GM06990 (cell line): ENCODE measurements at places on chromosomes 5 and 9.

DNA sequence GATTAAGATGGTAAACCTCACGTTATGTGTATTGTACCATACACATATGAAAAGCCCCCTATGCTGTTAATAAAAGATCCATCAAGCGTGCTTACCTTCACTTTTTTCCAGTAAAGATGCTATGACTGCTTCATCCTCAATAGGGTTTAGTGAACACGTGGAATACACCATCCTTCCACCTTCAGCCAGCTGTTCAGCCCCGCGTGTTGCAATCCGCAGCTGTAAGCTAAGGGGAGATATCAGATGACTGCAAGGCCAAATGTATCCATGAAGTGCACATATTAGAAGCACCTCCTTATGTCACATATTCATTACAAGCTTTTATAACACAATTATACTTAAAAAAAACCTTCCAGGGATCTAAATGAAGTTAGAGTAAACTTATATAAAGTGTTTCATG is 16.2 kb downstream of the NSUN2 start:
- DNase-seq = no peak

- no peak for DNase-seq
These were observed 14.1 kb upstream of the STRBP start for GRCh38 chr9:123282362-123283047.

- DNase-seq = no peak
These were observed 32.6 kb downstream of the CNTFR start for GRCh38 chr9:34556949-34557348.

DNA sequence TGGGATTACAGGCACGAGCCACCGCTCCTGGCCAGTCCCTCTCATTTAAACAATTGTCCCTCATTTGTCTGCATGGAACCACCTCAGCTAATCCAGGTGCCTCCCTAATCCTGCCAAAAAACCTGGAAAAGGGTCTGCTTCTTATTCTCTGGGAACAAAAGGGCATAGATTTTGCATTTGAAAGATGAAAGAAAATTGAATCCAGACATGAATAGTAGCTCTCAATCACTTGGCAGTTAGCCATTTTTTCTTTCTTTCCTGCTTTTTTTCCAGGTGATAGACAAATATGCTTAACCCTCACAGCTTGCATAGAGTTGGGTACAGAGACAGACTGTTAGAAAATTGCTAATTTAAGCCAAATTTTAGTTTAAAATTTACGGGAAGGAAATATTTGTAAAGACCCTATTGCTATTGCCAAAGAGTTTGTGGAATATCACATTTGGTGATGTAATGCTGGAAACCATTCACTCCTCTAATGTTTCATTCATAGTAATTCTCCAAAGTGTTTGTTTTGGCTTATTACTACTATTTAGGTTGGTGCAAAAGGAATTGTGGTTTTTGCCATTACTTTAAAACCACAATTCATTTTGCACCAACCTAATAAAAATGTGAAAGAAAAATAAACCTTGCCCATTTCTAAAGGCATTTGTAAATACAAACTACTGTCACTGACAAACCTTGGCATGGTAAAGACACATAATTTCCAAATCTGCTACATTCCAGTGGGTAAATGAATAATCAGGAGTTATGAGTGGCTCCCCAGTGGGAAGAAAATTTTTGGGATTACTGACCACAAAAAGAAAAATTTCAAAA is 80.5 kb upstream of the JAK2 start:
- DNase-seq = no peak

- DNase-seq = no peak
These were observed 446.0 kb downstream of the ISL1 start for GRCh38 chr5:51829230-51829629.

- DNase-seq = no peak
These were observed 227.8 kb upstream of the TBCA start for GRCh38 chr5:78003919-78004318.

DNA sequence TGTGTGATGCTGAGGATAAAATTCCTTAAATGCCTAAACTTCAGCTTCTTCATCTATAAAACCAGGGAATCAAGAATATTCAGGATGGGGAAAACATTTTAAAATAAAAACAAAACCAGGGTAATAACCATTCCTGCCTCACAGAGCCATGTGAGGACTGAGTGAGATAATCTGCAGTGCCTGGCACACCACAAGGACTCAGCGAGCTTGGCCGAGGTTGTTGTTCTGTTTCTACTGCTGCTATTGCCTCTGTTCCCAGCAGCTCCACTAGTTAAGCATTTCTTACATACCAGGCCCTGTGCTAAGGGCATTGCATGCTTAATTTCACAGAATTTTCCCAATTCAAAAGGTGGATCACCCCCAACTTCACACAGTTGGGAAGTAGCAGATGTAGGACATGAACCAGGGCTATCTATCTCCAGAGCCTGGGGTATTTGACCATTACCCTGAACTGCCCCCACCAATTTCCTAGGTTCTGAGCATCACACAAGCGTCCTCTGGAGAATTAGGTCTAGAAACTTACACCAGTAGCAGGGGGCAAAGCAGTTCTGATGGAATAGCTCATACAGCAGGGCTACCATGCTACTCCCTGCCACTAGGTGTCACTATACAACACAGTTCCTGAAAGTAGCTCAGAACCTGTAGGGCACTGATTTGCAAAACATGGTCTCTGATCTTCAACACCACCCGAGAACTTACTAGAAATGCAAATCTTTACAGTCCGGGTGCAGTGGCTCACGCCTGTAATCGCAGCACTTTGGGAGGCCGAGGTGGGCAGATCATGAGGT is 74.3 kb downstream of the LRSAM1 start:
- DNase-seq = no peak

DNA sequence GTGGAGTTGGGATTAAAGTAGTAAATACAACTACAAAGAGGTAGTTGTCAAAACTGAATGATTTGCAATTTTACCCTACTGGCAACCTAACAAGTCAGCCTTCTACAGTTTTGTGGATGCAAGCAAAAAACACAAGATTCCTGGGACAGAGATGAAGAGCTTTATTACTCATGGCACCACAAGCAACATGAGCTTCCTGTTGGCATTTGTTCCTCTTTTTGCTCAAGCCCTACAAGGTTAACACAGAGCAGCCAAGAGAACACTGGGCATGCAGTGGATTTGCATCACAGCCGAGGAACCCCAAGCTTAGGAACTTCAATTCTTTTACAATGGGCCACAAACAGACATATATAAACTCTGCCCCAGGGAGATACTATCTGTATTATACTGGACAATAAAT is 28.8 kb upstream of the DMAC1 start:
- DNase-seq = no peak

- DNase-seq = no peak
These were observed 57.4 kb downstream of the LHFPL2 start for GRCh38 chr5:78591138-78591612.

GRCh38 chr9:27431543-27432147 is 92.4 kb upstream of the IFNK start:
- DNase-seq = no peak

DNA sequence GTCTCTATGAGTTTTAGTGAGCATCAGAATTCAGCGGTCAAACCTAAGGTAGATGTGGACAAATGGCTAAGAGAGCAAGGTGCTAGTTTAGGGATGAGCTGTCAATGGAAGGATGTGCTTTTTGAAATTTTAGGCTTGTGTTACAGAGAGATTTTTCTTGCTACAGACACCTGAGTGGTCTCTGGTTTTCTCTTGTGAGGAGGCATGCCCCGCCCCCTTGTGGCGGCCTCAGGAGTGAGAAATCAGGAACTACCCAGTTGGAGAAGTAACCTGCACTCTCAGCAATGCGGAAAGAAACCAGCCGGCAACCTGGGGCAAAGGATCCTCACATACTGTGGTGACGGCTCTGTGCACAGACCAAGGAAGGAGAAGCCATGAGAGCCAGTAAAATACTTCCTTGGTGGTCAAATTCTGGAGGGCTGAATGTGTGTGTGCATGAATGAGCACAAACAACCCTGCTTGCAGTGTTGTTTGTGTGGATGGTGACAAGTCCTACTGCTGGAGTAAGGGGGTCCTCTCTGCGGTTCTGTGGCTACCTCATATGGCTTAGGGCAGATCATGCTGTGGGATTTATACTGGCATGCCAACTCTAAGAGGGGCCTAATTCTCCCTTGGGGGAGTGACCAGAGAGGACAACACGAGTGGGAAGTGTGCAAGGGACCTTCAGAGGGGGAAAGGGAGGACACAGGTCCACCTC is 16.7 kb upstream of the HSD17B4 start:
- DNase-seq = peak; percentile 36

DNA sequence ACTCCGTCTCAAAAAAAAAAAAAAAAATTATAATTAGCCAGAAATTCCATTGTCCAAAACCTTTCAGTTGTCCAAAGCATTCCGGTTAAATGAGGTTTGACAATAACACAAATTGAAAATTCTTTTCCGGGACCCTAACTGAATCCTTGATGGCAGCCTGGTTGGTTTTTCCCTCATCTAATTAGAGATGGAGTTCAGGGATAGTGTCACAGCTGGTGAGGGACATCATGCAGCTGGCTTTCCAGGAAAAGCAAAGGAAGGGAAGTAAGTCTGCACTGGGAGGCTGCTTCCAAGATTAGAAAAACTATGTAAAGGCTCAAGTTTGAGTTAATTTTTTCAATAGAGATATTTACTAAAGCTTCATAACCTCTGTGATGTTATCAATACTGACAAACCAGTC is 195.4 kb downstream of the ADAMTS12 start:
- DNase-seq = no peak

GRCh38 chr5:4191703-4192102 is 596.1 kb downstream of the IRX1 start:
- no peak for DNase-seq

DNA sequence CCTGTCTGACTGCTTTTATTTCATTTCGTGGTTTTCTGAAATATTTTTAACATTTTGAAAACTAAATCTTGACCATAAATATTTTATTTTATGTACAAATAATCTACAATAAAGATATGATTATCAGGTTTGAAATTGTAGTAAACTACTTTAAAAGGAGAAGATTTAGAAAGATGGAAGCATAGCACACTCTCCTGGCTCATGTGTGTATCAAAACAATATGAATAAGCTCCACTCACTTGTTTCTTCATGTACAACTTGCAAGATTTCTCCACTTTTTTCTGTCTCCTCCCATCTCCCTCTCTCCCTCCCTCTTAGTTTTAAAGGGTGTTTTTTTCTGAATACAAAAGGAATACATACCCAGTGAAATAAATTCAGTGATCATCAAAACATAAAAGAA is 15.4 kb upstream of the VPS13A start:
- DNase-seq = no peak

- DNase-seq = peak; percentile 82
These were observed 47.8 kb upstream of the PSD2 start for GRCh38 chr5:139747583-139748504.

- DNase-seq = peak; percentile 8
These were observed 332.4 kb upstream of the EFNA5 start for GRCh38 chr5:108003178-108003577.

- peak; percentile 71 for DNase-seq
These were observed 25.7 kb downstream of the ZMAT2 start for GRCh38 chr5:140725799-140726471.

GRCh38 chr5:171544913-171545765 is 125.7 kb downstream of the FGF18 start:
- no peak for DNase-seq

DNA sequence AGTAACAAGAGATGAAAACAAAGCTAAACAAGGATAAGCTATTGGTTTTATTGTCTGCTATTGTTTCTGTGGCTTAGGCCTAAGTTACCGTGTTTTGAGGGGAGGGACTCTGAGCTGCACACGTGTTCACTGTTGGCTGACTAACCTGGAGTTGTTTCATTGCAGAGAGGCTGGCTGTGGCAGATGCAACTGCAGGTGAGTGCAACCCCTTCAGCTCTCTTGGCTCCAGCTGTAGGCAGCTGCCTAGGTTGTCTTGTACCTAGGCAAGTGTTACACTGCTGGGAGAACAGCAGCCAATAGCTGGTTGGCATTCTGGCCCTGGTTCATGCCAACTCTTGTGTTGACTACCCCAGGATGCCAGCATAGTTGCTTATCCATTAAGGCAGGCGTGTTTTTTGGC is 17.6 kb upstream of the MATR3 start:
- DNase-seq = no peak

DNA sequence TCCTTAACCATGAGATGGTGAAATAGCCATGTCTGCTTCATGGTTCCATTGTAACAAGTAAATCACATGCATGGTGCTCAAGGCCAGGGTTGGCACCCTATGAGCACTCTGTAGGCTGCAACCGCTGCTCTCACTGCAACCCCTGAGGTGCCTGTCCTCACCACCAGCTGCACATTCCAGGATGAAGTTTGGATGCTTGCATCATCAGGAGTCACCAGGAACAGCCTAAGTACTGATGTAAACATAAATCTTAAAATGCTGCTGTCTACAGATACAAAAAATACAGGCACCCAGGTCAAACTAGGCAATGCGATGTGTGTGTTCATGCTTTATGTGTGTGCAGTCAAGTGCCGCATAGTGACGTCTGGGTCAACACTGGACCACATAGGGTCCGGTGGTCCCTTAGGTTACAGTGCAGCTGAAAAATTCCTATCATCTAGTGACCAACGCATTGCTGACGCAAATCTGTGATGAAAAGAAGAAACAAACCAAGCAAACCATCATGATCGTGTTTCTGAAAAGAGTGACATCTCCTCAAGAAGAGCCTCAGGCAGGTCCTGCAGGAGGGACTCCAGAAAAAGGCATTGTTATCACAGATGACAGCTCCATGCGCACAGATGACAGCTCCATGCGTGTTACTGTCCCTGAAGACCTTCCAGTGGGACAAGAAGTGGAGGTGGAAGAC is 234.8 kb downstream of the AUH start:
- no peak for DNase-seq

DNA sequence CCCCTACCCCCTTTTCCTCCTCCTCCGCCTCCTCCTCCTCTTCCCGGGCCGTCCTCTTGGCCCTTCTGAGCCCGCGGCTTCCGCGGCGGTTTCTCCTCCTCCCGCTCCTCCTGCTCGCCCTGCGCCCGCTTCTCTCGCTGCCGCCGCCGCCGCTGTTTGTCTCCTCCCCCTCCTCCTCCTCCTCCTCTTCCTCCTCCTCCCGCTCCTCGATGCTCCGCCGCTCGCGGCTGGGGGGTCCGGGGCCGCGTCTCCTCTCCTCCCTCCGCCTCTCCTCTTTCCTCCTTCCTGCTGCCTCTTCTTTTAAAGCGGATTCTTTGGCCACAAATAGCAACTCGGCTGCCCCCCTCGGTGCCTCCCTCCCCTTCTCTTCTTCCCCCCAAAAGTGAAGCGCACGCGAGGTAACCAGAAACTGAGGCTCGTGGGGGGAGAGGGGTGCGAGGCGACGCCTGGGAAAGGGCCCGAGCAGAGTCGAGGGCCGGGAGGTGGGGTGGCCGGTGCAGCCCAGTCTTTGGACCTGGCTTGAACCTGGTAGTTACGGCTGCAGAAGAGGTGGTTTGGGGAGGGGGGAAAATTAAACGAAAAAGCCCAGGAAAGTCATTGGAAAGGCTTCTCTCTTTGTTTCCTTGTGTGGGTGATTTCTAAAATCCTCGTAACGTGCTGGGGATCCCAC is 1058.5 kb upstream of the DMAC1 start:
- no peak for DNase-seq

DNA sequence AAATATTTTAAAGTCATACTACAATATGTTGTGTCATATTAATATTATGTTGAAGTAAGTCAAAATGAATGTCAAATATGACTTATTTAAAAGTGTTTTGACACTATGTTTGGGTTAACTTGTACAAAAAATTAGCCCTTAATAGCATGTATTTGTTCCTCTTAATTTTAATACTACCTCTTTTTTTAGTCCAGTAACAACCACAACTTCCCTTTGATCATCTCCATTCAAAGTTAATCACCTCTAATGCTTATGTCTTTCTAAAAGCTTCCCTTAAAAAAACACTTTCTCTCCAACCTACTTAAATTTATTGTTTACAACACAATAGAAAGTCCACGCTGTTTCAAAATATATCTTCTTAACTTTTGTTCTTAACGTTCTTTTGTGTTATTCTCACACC is 9.6 kb downstream of the SLCO4C1 start:
- no peak for DNase-seq

GRCh38 chr5:165809914-165810313 is 2304.5 kb downstream of the MAT2B start:
- DNase-seq = no peak
